ENCODE measurements at places on chromosomes 3 and 15. TPM values are rescaled to one million over a fixed set of nuclear protein-coding genes. Genes with fewer than 3 reads are reported as not detected.

The ALDH1A3 gene
- not detected for total RNA-seq

The SSUH2 gene
- total RNA-seq, result not detected

The MKRN2OS gene
- total RNA-seq, result not detected

The ALDH1L1 gene
- not detected for total RNA-seq

The CNTN4 gene
- total RNA-seq, result not detected

The PPM1L gene
- total RNA-seq, result 2.7 TPM

The CIAO2A gene
- 70.1 TPM for total RNA-seq

The SOX2 gene
- 0.07 TPM for total RNA-seq

DNA sequence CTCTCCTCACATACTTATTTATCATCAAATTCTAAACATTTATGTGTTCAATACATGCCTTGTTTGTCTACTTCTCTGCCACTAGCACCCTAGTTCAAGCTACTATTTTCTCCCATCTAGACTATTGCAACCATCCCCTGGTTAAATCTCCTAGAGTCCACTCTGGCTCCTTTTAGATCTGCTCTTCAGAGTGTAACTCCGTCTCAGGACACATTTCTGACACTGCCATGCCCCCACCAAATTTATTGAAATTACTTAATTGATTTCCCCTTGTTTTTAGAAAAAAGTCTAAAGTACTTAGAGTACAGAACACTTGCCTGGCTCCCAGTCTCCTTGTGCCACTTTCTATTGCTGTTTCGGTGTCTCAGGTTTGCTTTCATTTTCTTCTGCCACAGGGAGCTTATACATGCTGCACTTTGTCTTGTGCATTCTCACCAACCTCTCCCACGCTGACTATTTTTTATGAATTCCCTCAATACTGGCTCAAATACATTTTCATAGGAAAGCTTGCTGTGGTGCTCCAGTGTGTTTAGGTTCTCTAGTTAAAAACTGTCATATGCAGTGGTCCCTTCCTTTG lies 792.3 kb downstream of the DIPK2A start:
- no peak for DNase-seq

DNA sequence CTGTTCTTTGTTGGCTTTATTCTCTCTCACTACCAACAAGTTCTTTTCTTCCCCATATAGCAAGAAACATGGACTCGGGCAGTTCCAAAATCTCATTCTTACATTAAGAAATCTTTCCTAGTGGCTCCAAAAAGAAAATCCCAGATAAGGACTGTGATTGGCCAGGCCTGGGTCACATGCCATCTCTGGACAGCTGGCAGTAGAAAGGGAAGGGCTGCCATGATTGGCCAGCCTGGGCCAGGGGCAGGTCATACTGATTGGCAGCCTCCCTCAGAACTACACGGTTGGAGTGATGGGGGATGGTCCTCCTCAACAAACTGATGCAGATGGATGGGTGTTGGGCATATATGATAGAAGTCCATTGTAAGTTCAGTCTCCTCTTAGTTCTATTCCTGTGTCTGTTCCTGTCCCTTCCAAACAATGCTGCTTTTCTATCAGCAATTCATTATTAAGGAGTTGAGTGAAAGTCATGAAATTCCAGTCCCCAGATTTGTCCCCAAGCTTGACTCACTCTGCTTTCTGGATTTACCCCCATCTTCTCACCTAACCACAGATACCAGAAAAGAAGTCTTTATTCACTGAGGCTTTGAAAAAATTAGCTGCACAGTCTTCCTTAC lies 175.5 kb downstream of the ATG7 start:
- DNase-seq, result no peak

- no peak for DNase-seq
Observed at GRCh38 chr15:45827766-45828165, 192.9 kb downstream of the SQOR start.

DNA sequence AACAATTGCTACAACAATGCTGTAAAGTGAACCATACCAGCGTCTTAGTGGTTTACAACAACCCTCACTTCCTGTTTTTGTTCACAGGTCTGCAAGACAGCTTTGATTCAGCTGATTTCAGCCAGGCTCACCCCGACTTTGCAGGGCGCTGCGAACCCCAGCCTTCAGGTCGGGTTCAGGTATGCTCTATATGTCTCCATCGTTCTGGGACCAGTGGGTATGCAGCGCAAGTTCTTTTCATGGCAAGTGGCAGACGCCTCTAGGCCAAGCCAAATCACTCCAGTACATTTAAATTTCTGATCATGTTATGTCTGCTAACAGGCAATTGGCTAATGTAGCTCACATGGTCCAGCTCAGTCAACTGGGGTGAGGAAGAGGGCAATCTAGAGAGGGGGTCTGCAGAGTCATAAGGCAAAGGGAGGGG lies 52.4 kb upstream of the RGMA start:
- DNase-seq, result peak; percentile 27

GRCh38 chr3:184669578-184669977 lies 42.3 kb downstream of the MAGEF1 start:
- no peak for DNase-seq

Measured in activated T-helper 1 cell treated with anti-CD3 and anti-CD28 coated beads, Interleukin-12 subunit alpha, Interleukin-12 subunit beta, Interleukin-2, Interleukin-4 antibody, amounts not matched to agents 30 ng/mL and 10 ng/mL and 1 ng/mL, durations not matched to agents 14 hours and 24 hours and 36 hours (primary cell).